Stimulated activated CD4-positive, alpha-beta T cell treated with anti-CD3 and anti-CD28 coated beads, Interleukin-4, amount 100 ng/mL, for 48 hours (primary cell): ENCODE measurements at places on chromosomes 5 and 9.

DNA sequence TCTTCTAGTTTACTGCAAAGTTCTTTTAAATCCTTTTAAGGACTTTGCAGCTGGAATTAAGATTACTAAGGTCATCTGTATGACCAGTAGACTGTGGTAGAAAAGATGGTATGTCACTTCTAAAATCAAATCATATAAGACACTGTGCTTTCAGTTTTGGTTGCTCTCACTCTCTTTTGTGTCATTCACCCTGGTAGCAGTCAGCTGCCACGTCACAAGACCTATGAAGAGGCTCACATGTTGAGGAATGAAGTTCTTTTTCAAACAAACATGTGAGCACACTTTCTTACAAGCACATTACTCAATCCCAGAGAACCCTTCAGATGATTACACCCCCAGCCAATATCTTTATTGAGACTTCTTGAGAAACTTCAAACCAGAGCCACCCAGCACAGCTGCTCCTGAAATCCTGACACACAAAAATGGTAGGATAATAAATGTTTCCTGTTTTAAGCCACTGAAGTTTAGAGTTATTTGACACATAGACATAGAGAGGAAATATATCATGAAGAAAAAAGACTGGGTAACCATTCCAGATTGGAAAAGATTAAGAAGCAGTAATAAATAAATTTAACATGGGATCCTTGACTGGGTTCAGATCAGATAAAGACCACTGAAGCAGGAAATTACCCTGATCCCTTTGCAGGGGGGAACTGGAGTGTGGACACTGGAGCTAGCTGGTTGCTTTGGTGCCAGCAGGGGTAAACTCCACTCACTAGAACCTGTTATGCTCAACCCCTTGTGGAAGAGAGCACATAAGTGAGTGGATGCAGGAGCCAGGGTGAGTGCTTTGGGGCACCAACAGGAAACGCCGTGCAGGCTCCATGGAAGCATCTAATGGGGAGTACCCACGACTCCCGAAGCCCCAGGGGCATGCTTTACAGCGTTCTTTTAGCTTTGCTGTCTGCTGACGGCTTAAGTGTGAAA, 64.1 kb downstream of the SLCO4C1 start:
- DNase-seq: no peak

DNA sequence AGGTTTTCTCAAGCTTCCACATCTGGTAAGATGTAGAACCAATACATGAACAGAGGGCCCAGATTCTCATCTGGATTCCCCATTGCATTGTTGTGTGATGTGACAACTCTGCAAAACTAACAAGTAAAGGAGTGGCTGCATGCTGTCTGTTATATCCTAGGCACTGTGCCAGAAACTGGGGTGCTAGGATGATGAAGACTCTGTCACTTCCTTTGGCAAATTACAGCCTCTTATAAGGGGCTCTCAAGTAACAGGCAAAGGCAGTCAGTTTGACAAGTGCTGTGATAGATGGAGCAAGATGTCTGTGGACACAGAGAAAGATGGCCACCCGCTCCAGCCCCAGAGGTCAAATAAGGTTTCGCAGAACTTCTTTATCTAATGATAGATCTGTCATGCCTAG, 115.7 kb downstream of the PAPPA start:
- no peak for DNase-seq

DNA sequence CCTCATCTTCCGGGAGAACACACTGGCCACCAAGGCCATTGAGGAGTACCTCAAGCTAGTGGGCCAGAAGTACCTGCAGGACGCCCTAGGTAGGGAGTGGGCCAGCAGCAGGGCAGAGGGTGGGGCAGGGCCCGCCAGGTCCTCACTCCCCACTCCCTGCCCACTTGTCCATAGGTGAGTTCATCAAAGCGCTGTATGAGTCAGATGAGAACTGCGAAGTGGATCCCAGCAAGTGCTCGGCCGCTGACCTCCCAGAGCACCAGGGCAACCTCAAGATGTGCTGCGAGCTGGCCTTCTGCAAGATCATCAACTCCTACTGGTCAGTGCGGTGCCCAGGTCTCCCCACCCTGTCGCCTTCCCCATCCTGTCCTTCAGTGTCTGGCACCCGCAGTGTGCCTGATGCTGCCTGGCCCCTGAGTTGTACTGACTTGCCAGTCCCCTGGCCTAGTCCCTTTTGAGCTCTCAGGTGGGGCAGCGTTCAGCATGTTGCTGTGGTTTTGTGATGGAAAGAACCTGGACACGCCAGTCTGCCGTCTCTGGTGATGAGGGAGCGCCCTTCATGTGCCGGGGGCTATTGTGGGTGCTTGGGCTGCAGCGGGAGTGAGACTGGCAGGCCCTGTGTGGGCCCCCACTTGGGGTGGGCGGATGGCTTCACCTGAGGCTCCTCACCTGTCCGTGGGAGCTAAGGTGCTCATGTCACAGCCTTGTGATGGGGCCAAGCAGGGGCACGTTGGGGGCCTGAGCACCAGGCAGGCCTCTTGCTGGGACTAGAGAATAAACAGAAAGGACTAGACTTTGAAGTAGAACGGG, 112.3 kb downstream of the DAB2IP start:
- no peak for DNase-seq

DNA sequence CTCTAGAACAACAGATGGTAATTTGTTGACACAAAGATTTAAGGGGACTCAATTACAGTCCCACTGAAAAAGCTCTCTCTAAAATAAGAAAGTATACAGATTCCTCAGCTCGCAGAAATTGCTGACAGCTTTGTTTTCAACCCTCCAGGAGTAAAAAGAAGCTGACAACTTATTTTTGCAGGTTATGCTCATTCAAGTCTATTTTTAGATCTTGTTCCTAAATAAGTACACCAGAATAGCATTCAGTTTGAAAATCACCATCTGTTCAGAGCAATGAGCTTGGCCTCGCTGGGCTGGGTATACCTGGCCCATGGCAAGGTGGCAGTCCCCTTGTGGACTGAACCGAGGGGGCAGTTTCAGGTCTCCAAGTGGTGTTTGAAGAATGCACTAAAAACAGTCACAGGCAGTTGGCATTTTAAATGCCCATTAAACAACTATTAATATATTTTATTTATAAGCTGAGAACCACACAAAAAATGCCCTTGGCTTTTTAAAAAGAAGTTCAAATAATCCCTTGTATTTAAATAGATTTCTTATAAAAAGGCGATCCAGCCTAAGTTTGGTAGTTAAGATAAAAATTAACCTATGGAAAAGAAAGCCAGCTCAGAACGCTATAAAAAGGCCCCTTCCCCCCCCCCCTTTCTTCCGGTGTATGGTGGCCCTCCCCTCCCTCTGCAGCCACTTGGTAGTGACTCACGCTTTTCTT, 169.2 kb downstream of the AUH start:
- DNase-seq: no peak

GRCh38 chr5:164326219-164326618, 820.8 kb downstream of the MAT2B start:
- no peak for DNase-seq

DNA sequence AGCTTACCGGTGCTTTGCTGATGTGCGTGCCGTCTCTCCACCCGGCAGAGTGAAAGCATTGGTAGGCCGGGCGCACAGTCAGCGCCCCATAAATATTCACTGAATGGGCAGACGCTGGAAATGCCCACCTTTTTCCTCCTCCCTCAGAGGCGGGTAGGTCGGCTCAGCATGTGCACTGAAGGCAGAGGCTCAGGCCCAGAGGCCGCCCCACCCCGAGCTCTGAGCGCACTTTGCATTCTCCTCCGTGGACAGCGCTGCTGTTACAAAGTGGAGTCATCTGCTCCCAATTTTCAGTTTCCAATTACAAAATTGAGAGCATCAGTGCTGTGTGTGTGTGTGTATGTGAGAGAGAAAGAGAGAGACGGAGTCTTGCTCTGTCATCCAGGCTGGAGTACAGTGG, 10.6 kb downstream of the UCK1 start:
- DNase-seq: no peak

- DNase-seq: no peak
Observed at GRCh38 chr9:128362774-128363173, 8.4 kb upstream of the URM1 start.

- DNase-seq: no peak
Observed at GRCh38 chr5:171660434-171660833, 125.2 kb upstream of the SMIM23 start.

DNA sequence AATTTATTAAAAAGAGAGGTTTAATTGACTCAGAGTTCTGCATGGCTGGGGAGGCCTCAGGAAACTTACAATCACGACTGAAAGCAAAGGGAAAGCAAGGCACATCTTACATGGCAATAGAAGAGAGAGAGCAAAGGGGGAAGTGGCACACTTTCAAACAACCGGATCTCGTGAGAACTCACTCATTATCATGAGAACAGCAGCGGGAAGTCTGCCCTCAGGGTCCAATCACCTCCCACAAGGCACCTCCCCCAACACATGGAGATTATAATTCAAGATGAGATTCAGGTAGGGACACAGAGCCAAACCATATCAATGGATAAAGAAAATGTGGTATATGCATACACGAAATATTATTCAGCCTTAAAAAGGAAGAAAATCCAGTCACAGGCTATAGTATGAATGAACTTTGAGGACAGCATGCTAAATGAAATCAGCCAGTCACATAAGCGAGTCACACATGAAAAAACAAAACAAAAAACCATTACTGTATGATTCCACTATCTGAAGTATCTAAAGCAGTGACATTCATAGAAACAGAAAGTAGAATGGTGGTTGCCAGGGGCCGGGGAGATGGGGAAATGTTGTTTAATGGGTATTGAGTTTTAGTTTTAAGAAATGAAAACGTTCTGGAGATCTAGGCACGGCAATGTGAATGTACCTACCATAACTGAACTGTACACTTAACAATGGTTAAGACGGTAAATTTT, 83.4 kb upstream of the PCA3 start:
- no peak for DNase-seq

DNA sequence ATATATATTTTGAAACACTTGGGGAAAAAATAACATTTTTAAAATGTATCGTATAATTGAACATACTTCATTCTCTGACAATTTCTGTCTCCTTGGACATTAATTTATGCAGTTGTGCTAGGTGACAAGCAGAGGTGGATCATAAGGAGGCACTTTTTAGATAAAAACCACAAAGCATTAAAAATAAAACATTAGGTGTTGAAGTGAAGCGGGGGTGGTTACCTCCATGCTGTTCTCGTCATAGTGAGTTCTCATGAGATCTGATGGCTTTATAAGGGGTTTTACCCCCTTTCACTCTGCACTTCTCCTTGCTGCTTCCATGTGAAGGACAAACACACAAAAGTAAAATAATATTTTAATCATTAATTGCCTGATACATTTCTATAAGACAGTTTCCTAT, 11.9 kb upstream of the COX7C start:
- no peak for DNase-seq

DNA sequence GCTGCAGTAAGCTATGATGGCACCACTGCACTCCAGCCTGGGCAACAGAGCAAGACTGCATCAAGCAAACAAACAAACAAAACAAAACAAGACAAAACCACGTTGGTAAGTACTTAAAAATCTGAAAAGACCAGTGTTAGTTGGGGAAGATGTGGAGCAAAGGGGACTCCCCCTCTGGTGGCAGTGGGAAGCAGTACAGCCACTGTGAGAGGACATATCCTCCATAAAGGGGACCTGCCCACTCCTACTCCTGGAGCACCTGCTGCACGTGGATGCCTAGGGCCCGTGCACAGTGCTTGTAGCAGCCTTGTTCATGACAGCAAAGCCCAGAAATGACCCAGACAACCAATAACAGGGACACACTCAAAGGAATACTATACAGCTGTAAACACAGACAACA, 17.0 kb upstream of the IPPK start:
- DNase-seq: no peak

DNA sequence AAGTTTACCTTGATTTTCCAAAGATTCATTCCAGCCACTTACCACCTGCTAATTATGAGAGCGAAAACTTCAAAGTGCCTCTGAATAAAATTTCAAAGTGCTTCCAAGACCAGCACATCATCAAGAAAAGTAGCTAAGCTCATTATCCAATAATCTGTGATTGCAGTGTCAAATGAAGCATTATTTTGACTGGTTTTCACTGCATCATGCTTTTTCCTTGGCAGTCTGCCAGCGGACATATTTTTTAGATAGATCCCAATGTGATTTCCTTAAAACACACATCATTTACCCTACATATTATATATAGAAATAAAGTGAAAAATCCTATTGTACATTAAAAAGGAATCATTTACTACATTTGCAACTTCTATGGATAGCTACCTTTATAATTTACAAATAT, 508.6 kb upstream of the FAM174A start:
- no peak for DNase-seq

- no peak for DNase-seq
Observed at GRCh38 chr5:96149021-96149420, 187.4 kb upstream of the ELL2 start.

DNA sequence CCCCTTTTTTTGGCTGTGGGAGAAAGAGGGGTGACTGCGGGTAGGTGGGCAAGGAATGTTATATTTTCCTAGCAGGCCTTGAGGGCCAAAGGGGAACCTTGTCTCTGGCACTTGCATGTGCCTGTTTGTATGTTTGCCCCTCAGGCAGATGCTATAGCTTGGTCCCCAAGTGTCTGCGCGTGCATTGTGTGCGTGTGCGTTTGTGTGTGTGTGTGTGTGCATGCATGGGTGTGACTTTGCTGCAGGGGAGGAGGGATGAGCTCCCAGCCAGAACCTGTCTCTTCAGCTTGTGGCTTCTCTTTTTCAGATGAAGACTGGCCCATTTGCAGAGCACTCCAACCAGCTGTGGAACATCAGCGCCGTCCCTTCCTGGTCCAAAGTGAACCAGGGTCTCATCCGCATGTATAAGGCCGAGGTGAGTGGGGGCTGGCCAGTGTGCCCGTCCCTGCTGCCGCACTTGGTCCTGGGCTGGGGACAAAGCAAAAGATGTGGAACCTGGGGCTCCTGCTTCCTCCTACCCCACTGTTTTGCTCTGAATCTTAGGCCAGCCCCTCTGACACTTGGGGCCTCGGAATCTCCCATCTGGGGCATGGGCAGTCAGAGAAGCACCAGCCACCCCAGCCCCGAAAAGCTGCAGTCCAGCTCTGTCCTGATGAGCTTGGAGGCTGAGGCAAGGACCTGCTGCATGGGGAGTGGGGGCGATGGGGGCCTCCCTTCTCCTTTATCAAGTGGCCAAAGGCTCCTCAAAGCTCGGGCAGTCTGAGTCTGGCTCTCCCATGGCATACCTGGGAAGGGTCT, 31.1 kb downstream of the PTPA start:
- no peak for DNase-seq

DNA sequence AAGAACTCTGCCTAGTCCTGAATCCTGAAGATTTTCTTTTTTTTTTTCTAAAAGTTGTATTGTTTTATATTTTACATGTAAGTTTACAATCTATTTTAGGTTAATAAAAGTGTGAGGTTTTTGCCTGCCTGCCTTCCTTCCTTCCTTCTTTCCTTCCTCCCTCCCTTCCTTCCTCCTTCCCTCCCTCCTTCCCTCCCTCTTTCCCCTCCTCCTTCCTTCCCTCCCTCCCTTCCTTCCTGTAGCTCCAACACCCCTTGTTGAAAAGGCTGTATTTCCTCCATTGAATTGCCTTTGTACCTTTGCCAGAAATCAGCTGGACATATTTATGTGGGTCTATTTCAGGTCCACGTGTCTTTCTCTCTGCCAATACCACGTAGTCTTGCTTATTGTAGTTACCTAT, 46.6 kb downstream of the CACNA1B start:
- DNase-seq: no peak
